Tongue (tissue), 3 donors: ENCODE measurements at places on chromosomes 2 and 18.

GRCh38 chr2:168517816-168518215, 61.7 kb downstream of the CERS6 start:
- no peak for DNase-seq

DNA sequence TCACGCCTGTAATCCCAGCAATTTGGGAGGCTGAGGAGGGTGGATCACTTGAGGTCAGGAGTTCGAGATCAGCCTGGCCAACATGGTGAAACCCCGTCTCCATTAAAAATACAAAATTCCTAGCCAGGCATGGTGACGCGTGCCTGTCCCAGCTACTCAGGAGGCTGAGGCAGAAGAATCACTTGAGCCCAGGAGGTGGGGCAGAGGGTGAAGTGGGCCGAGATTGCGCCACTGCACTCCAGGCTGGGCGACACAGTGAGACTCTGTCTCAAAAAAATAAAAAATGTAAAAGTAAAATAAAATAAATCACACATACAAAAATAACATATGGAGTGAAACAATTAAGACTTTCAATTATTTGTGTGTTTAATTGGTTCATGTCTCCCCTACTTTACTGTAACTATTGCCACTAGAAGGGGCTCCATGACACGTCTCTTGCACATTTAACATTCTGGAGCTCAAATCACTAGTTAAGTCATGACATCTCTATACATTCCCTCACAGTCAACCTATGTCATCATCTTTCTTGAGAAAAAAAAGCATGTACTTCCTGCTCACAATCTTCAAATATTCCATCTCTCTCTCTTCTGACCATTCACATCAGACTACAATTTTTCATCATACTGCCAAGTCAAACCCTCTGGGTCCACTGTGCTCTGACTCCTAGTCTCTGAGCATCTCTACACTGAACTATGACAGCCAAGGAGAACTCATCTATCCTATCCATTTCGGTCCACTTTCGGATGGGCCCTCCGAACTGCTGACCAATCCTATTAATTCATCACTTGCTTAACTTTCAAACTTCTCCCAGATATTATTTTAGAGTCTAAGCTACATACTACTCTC, 6.7 kb downstream of the GFPT1 start:
- DNase-seq: no peak

DNA sequence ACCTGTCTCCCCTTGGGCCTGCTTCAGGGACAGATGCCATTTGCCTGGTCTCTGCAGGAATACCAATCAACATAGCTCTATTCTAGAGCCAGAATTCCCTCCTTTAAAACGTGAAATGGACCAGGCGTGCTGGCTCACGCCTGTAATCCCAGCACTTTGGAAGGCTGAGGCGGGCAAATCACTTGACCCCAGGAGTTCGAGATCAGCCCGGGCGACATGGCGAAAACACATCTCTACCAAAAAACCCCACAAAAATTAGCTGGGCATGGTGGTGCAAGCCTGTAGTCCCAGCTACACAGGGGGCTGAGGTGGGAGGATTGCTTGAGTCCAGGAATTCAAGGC, 127.0 kb downstream of the PLEKHM3 start:
- no peak for DNase-seq

GRCh38 chr2:74148457-74149246, 940 bp upstream of the BOLA3 start:
- no peak for DNase-seq

DNA sequence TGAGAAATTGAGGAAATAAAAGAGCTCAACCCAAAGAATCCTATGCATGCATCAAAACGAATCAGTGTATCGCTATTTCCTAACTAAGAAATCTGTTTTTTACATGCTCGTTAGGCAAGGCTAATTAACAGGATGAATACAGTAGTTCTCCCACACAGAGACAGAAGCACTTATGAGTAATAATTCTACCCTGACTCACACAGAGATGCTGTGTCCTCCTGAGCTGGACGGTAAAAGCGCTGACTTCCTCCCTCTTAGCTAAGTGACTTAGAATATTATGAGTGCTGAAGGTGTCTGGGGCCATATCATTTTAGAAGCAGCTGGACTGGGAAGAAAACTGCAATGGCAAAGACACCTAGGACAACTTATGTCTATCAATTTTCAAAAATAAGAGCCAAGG, 18.5 kb downstream of the PLEKHM3 start:
- DNase-seq: no peak

- DNase-seq: peak; percentile 45
Observed at GRCh38 chr2:200101922-200102321, 146.5 kb downstream of the MAIP1 start.
